ENCODE measurements at places on chromosomes 4 and X.

DNA sequence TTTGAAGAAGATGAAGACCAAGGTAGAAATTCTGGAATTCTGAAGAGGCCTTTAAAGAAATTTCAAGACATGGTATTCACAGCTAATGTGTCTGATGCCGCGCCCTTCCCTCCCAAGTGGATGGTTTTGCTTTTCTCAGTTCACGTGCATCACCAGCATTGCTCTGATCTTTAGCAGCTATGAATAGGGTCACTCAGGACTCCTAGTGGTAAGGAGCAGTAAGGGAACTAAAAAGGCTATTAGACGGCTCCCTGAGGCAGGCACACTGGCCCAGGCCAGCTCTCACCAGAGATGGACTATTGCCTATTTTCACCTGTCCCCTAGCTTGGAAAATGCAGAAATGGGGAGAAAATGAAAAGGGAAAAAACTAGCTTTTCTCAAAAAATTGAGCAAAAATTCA, 447.5 kb upstream of the RASGEF1B start:
- no peak for DNase-seq

DNA sequence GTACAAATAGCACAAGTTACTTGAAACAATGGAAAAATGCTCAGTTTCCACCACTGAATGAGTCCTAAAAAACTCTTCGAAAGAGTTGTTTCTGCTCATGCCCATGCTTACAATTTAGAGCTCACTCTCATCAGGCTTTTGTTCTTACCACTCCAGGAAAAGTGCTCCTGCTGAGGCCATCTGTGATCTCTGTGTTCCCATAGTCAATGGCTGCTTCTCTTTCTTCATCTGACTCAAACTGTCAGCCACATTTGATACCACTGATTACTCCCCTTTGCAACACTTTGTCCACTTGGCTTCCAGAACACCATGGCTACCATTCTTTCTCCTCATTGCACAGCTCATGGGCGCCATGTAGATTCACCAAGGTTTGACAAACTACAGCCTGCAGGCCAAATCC, 80.0 kb upstream of the SLC34A2 start:
- no peak for DNase-seq

DNA sequence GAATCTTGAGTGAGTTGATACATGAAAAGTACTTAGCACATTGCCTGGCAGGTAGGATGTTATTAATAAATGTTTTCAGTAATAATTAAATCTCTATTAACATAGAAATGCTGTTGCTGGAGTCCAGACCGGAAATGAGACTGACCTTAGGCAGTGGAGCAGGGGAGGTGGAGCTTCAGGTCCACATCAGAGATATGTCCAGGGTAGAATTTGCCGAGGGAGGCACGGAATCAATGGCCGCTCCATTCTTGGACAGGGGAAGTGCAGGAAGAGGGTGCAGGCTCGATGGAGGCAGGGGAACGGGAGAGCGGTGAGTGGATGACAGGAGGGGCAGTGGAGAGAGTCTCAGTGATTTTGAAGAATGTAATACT, 107.3 kb downstream of the GATB start:
- DNase-seq = no peak

GRCh38 chr4:8724436-8725070, 132.0 kb downstream of the CPZ start:
- DNase-seq = no peak

DNA sequence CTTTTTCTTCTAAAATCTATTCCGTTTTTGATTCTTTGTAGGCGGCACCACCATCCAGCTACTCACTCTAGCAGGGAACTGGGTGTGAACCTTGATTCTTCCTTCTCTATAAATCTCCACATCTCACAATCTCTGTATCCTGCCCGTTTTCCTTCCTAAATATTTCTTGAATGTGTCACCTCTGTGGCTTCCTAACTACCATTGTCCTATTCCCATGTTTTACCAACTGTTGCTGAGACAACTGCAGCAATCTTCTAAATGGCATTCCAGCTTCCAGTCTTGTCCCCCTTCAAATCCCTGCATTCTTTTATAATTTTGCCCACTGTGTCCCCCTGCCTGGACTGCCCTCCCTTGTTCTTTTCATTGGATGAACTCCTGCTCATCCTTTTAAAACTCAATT, 641.3 kb downstream of the RPA4 start:
- no peak for DNase-seq

- no peak for DNase-seq
Observed at GRCh38 chrX:13305108-13305507, 14.7 kb downstream of the ATXN3L start.

- no peak for DNase-seq
Observed at GRCh38 chr4:73599182-73599581, 21.1 kb downstream of the RASSF6 start.

DNA sequence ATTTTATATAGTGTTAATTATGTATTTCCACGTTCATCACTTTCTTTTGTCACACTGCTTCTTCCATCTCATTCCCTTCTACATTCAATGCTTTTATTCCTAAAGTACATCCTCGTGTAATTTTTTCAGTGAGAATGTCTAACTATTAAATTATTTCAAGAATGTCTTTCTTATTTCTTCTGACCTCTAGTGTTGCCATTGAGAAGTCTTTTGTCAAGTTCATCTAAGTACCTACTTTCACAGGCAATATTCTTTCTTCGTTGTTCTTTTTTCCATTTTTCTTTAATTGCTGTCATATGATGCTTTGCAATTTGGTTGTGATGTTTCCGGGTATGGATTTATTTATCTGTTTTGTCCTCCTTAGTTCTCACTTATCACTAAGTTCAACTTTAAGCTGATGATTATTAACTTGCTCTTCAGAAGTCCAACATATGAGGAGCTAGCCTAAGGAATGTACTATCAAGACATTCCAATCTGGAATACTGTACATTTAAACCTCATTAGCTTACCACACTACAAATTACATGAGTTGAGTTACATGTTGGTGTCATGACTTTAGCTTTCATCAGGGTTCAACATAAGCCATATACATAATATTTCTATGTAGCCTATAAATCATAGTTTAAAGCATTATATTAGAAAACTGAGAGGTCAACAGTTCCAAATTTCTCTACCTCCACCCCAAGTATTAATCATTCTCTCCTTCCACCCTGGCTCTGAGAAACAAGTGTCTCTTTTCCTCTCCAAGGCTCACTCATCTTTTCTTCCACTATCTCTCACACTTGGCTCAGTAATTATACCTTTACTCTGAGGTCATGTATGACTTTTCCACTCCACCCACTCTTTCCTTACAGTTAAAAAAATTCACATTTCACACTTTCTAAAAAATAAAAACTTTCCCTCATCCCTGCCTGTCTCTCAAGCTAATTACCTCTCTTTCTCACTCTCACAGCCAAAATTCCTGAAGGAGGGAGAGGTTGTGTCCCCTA, 81.5 kb downstream of the COX18 start:
- no peak for DNase-seq

GRCh38 chrX:40010550-40011321, 87.0 kb downstream of the BCOR start:
- no peak for DNase-seq

DNA sequence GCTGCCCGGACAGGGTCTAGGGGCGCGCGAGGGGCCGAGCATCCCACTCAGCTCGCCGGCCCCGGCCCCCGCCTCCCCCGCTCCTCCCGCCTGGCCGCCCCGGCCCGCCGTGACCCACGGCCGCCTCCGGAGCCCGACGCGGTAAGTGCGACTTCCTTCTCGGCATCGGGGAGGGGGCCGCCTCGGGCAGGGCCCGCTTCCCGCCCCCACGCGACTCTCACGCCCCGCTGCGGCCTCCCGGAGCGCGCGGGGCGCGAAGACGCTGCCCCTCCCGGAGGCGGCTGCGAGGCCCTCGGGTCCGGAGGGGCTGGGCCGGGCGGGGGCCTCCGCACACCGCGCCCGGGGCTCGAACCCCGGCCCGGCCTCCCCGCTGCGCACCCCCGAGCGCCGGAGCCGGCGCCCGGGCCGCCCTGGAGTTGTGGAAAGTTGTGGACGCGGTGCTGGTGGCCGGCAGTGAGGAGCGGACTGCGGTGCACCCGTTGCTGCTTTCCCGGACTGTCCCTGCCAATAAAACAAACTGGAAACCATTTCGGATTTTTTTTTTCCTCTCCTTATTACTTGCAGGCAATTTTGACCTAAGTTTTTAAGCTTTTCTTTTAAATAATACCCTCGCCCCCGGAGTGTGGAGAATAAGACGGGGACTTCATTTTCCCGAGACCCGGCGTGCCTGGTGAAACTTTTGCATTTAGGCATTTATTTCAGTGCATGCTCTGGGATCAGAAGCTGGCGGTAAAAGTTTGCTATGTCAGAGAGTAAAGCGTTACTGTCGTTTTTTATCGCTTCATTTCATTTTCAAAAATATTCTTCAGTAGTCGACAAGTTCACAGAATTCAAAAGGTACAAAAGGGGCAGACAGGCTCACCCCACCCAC, 13.0 kb upstream of the TMEM156 start:
- no peak for DNase-seq

- no peak for DNase-seq
Observed at GRCh38 chr4:155552180-155552579, 114.5 kb upstream of the GUCY1A1 start.

Measured in stimulated activated naive B cell treated with anti-CD40 and anti-IgM and Interleukin-4, amounts not matched to agents 10 μg/mL and 1 μg/mL and 100 μg/mL, for 72 hours (primary cell).